ENCODE measurements at places on chromosomes 12 and 14.

DNA sequence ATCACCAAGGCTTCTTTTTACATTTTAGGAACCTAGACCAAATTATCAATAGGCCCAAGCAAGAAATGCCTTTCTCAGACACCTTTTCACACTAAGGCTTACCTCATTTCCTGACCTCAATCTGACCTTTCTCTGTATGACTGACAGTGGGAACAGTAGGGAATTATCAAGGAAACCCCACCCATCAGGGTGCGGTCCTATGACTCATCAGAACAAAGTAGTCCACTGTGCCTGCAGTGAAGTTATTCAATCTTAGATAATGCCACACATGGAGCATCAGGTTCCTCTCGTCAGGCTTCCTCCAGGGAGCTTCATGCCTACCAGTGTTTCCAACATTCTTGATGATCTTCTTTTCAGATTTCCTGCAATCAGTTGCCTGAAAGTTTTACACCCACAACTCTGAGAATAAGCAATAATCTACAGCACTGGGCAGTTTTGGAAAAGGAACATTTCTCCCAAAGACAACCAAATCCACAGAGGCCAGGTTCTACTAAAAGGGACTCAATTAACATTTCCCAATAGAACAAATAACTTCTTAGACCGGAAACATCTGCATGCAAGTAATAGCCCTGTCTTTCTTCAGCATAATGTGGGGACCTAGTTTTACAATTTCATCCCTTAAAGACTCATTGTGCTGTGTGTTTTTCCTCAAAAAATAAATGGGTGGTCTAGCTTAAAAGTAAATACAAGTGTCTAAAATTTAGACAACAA, 35.9 kb upstream of the TMTC2 start:
- peak; percentile 14 for DNase-seq

DNA sequence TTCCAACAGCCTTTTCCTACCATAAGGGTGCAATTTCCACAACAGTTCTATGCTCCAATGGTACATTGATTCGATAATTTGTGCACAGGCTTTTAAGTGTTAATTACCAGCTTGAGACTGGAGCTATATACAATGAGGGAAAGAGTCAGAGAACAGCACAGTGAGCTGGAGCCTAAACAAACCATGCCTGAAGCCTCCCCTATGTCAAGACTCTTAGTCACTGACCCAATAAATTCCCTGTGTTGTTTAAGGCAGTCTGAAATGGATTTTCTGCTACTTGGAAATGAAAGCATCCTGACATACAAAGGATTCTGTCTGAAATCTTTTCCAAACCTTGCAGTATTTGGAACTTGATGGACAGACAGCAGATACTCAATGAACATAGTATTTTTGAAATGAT, 149.0 kb downstream of the EFCAB11 start:
- no peak for DNase-seq

DNA sequence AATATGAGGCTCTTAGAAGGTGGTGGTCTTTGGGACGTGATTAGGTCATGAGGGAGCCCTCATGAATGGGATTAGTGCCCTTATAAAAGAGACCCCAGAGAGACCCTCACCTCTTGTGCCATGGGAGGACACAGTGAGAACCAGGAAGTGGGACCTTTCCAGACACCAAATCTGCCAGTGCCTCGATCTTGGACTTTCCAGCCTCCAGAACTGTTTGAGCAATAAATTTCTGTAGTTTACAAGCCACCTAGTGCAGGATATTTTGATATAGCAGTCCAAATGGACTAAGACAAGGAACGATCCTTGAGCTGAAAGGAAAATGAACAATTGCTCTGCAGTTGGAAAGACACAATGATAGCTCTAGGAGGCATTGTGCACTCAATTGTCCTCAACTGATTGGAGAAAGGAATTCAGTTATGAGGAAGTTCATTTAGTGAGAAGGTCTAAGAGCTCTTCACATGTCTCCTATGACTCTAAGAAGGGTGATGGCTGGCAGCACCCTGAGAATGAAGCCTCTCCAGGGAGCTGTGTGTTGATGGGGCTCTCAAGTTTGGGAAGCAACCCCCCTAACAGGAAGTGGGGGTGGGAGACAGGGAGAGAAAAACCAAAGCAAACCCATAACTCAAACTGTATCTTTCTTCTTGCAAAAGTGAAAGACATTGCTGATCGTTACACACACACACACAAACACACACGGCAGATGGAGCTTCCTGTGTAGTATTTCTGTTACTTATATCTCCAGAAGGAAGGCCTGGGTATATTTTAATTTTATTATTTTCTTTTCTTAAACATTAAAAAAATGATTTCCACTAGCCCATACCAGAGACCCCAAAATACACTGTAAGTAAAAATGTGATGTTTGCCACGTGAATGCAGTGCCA, 21.0 kb downstream of the CHST11 start:
- DNase-seq, result no peak

DNA sequence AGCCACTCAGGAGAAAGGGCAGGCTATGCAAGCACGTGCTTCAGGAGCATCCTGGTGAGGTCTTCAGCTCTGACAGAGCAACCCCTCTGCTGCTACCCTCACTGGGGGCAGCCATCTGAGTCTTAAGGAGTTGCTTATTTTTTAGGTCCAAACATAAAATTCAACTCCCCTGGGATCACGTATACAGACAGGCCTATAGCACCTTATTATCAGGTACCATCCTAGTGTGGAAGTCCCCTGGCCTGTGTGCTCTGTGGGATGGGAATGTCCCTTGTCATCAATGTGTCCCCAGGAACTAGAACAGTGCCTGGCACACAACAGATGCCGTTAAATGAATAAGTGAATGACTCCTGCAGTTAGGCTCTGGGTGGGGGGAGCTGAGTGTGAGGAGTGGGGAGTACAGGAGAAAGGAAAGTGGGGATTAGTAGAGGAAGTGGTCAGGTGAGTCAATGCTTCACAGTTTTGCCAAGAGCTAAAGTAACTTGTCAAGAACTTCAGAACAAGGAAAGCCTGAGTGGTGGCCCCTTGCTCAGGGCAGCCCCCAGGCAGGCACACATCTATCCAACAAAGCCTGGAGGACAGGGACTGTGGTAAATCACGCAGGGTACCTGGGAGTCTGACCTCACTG, 33.5 kb downstream of the DAD1 start:
- DNase-seq, result no peak

DNA sequence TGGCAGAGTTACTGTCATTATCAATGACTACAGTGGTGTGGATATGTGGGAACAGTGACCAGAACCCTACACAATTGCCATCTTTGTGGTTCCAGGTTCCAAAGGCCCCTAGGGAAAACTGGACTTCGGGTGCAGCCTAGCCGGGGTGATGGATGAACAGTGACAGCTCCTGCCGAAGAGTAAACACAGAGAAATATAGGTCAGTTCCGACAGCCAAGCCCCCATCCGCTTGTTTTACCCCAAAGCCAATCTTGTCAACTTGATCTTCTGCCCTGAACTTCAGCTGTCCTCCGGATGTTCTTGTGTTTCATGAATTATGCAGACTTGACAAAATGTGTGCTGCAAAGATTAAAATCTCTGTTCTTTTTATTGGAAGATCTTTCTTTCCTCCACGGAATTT, 200.4 kb upstream of the SRRM4 start:
- no peak for DNase-seq

DNA sequence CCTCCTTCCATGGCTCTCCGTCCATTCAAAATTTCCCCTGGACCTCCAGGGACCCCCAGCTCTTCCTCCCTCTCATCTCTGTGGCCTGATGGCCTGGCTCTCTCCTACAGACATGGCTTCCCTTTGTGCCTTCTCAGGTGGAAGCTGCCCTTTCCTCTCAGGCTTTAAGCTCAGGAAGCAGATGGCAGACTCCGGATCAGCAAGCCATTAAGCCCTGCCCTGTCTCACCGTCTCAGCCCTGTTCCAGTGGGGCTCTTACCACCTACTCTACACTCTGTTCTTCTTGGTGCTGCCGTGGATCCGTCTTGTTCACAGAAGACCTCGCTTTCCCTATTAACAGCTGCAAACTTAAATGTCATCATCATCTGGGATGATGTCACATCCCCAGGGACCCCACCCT, 33.1 kb downstream of the NPC2 start:
- DNase-seq, result no peak

DNA sequence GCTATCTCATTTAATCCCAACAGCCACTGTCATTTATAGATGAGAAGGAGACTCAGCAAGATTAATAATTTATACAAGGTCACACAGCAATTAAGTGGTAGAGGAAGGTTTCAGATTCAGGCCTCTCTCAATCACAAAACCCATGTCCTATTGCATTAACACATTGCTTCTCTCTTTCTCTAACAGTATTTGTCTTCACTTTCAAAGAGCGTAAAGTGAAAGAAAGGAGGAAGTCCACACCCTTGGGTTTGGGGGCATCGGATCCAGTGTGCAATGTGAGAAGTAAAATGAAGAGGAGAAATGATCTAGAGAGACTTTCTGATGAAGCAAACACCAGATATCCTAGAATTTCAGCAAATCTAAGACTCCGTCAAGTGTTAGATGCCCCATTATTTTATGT, 7.0 kb upstream of the VRK1 start:
- no peak for DNase-seq

GRCh38 chr12:49832836-49833421, 4.7 kb upstream of the NCKAP5L start:
- no peak for DNase-seq

- no peak for DNase-seq
These were observed 134.0 kb downstream of the ANO6 start for GRCh38 chr12:45349916-45350315.

- DNase-seq, result no peak
These were observed 498 bp downstream of the RACGAP1 start for GRCh38 chr12:50024805-50025186.

DNA sequence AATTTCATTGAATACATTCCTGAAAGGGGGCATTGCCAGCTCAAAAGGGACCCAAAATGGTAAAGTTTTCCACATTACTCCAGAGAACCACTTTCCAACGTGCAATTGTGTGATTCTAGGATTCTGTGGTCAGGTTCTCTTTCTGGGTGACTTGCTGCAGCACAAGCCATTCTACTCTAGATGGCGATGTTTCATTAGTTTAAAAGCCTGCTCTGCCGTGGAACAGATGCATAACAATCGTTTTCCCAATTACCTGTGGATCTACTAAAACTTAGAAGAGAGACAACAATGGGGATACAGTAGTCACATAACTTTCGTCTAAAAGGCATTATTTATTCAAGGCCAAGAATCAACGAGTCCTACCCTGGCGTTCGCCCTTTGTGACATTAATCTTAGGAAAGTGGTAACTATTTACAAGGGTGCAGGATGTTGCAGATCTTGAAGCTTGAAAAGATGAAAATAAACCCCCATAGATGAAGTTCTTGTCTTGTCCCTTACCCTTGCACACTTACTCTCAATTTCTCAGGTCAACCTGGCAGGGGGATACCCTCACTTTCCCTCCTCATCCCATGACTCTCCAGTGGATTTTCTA, 400.9 kb downstream of the SNAPC1 start:
- DNase-seq, result no peak

DNA sequence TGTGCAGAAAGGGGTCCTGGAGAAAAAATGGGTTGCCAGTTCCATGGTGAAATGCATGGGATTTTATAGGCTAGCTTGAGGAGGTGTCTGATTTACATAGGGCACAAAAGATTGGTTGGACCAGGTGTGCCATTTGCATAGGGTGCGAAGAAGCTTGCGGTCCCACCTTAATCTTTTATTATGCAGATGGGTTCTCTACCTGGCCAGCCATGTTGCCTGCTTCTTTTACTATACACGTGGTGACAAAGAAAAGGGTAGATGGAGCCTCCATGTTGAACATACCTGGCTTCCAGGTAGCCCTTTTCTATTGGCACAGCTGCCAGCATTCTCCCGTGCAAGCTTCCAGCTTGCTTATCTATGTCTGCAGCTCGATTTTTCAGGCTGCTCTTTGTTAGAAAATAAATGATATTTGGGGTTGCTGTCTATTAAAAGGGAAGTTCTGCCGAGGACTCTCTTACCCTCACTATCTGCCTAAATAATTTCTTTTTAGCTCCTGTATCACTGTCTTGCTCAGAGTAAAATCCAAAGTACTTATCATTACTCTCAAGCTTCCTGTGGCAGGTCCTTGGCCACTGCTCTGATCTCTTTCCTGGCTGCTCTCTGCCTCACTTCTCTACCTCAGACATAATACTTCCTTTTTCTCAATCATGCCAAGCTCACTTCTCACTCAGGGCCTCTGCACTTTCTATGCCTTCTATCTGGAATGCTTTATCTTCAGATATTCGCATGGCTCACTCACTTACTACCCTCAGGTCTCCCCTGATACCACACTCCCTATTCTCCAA, 216.0 kb upstream of the DAAM1 start:
- no peak for DNase-seq

- no peak for DNase-seq
These were observed 12.3 kb downstream of the METTL3 start for GRCh38 chr14:21498540-21499526.
